Mammary epithelial cell (primary cell): ENCODE measurements at places on chromosomes 16 and 17. TPM values are rescaled to one million over a fixed set of nuclear protein-coding genes. Genes with fewer than 3 reads are reported as not detected.

- DNase-seq: no peak
Measured at GRCh38 chr17:79490530-79490929, 120.3 kb downstream of the RBFOX3 start.

- DNase-seq: no peak
Measured at GRCh38 chr17:5234645-5235576, at the start of gene SCIMP. TSS of gene SCIMP (minus strand) at chr17:5234860. CDS start at chr17:5234755, 105 bp downstream.

DNA sequence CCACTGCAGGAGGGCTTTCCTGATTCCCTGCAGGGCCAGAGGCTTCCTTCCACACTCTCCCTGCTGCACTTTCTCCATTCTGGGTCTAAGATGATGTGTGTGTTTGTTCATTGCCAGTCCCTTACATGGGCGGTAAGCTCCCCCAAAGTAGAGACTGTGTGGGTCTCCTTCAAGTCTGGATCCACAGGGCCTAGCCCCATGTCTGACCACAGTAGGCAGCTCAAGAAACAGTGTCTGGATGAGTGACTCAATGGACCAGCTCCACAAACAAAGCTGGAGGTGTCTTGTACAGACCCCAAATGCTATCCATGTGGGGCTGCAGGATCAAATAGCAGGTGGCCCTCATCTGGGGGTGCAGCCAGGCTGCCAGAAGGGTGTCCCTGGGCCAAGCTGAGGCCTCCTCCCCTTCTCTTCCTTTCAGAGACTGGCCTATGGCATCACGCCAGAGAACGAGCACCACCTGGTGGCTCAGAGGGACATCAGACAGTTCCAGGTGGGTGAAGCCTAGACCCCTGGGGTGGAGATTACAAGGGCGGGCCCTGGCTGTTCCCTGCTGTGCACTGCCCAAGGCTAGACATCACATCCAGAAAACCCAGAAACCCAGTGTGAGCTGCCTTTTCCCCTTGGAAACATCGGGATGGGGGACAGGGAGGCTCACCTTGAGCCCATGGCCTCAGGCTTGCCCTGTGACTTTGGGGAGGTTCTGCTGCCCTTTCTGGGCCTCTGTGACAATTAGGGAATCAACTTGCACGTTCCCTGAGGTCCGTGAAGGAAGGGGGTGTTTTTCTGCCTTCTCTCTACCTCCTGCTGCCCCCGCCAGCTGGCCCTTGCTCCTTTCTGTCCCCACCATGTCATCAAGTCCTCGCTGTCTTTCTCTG, 45.9 kb downstream of the SLC6A2 start:
- DNase-seq: peak; percentile 38

DNA sequence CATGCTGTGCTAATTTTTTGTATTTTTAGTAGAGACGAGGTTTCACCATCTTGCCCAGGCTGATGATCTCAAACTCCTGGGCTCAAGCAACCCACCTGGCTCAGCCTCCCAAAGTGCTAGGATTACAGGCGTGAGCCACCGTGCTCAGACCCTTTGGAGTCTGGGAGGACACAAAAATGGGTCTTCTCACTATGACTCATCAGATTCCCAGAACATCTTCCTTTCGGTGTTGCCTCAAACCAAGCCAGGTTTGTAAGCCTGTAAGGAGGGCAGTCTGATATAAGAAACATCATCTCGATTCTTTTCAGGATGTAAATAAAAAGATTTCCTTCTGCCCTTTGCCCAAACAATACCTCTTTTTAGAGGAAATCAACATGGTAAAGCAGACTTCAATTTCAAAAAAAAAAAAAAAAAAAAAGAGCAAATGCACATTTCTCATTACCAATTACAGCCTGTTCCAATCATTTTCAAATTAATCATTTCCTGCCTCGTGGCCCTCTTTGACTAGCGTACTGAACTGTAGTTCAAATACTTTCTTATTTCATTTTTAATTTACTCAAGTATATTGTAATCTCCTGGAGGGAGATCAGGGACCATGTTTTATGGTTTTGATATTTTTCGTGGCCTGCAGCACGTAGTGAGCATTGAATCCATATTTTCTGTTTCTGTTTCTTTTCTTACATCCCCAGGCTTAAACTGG, 409.6 kb downstream of the GRIN2A start:
- no peak for DNase-seq

KREMEN2 gene
- 0.45 and 0.96 TPM in 2 replicates for total RNA-seq

TP53TG3F gene
- total RNA-seq: not detected

KRTAP1-4 gene
- not detected for total RNA-seq

MPO gene
- total RNA-seq: not detected

CALB2 gene
- total RNA-seq: 1.5 TPM in 1 of 2 replicates, not detected in the other
